ENCODE measurements at places on chromosomes 13 and 19.
A peak's percentile ranks its signal among the peaks of the same experiment; 100 is the strongest.

DNA sequence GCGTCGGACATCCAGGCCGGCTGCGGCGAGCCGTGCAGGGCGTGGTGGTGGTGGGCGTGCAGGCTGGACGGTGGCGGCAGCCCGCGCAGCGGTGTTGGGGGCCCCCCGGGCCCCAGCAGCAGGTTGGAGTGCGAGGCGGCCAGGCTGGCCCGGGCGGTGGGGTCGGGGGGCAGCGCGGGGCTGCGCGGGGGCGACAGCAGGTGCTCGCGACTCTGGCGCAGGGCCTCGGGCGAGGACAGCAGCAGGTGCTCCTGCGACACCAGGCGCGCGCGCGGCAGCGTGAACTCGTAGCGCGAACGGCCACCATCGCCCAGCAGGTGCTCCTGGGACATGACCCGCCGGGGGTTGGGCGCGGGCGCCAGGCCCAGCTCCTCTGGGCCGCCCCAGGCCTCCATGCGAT lies 9.8 kb downstream of the SHISA7 start:
- no peak for DNase-seq

- DNase-seq: no peak
Measured at GRCh38 chr13:20425819-20426219, 99.8 kb downstream of the CRYL1 start.

DNA sequence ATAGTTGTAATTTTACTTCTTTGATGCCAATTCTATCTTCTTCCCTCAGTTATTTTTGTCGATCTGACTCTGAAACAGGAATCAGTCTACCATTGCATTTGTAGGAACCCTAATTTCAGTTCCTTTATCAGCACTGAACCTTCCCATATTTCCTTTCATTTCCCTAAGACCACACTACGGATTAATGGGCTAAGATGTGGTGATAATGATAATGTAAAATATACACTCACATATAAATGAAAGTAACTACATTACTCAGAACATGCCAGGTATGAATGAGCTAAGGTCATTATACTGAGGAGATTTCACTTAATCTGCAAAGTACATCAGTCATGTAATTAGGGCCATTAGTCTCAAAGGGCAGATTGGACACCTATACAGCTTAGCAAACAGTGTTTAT lies 60.2 kb upstream of the RFC3 start:
- DNase-seq: no peak

DNA sequence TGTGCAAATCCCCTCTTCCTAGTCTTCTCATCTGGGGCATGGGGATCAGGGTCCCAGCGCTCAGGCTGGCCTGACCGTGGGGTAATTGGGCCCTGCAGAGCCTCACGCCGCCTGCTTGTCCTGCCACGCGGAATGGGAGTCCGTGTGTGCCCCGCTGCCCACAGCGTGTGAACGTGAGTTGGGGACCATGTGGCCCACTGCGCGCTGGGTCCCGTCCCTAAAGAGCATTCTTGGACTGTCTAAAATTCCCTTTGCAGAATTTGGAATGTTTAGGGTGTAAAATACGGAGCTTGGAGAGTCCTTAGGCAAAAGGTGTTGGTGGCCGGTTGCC lies 2.9 kb downstream of the TMPRSS9 start:
- DNase-seq: no peak

DNA sequence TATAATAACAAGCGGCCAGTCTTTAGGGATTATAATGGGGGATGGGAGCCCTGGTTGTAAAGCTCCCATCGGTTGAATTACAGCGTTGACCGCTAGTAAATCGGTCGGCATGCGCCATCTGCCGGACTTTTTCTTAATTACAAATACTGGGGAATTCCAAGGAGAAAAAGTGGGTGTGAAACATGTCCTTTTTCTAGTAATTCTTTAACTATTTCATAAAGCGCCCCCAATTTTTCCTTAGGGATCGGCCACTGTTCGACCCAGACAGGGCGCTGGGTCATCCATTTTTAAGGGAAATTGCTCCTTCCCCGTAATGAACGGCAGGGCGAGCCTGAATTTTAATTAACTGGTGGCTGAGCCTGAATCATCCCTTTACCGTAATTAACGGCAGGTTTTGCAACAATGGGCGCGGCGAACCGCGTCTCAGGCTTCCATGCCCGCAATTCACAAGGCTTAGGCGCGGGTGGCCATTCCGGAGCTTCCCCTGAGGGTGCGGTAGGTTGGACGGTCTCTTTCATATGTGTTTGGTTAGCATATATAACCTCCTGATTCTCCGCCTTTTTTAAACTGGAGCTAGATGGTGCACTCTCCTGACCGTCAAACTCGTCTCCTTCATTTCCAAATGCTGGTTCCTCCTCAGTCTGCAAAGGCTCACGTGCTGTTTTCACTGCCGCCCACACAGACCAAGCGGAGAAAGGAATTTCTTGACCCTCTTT lies 30.2 kb upstream of the EVI5L start:
- DNase-seq: peak; percentile 56

GRCh38 chr19:4877753-4878490 lies 10.5 kb upstream of the PLIN3 start:
- no peak for DNase-seq

GRCh38 chr19:33675501-33676124 lies 53.9 kb downstream of the CHST8 start:
- DNase-seq: no peak

- no peak for DNase-seq
Measured at GRCh38 chr19:517721-518597, 10.7 kb downstream of the TPGS1 start.

GRCh38 chr19:38032151-38032550 lies 125.1 kb downstream of the SIPA1L3 start:
- no peak for DNase-seq

- no peak for DNase-seq
Measured at GRCh38 chr13:49388091-49388635, 55.7 kb downstream of the CAB39L start.

DNA sequence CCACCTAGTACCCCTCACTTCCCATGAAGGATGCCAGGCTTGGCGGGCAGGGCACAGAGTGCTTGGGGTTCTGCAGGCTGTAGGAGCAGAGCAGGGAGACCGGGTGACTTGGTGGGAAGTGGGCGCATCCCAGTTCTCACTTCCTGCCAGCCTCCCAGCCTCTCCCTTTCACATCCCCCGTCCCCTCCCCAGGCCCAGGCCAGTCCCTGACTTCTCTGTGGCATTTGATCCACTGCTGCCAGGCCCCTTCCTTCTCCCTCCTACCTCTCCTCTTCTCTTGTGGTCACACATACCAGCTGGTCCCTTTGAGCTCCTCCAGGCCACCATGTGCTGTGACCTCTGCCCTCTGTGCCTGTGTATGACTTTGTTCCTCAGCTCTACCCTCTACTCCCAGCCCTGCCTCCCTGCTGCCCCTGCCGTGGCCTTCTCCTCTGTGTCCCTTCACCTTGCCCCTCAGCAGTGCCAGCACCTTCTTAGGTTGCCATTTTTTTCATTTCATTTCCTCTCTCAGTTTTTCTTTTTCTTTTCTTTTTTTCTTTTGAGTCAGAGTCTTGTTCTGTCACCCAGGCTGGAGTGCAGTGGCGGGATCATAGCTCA lies 19.5 kb downstream of the MYO1F start:
- no peak for DNase-seq

DNA sequence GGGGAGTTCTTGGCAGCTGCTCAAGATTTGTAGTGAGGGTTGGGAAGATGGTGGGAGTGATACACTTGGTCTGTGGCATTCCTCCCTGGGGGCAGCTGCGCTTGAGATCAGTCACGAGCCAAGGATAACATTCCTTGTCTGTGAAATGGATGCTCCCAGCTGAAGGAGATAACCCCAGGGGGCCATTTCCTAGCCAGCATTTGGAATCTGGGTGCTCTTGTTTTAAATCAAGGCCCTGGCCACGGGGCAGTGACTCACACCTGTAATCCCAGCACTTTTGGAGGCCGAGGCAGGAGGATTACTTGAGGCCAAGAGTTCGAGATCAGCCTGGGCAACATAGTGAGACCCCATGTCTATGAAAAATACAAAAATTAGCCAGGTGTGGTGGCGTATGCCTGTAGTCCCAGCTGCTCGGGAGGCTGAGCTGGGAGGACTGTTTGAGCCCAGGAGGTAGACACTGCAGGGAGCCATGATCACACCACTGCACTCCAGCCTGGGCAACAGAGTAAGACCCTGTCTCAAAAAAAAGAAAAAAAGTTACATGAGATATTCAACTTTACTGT lies 4.6 kb downstream of the PKN1 start:
- no peak for DNase-seq

DNA sequence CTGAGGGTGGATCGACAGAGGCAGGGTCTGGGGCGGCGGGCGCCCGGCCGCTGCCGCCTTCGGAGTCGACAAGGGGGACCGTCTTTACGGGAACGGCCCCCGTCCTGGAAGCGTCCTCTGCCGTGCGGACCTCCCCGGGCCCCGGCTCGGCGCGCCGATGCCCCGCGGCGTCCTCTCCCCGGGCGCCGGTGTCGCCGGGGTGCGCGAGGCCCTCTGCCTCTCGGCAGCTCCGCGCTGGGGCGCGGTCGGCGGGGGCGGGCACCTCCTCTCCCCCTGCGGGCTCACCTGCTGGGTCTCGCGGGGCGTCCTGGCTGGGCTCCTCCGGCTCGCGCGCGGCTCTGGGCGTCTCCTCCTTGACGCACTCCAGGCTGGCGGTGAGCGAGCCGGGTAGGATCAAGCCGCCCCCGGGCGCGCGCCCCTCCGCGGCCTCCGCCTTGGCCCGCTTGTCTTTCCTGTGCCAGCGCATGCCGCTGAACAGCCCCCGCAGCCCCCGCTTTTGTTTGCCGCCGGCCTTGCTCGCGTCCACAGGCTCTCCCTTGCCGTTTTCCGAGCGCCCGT lies 1.5 kb downstream of the AMER2 start:
- no peak for DNase-seq

DNA sequence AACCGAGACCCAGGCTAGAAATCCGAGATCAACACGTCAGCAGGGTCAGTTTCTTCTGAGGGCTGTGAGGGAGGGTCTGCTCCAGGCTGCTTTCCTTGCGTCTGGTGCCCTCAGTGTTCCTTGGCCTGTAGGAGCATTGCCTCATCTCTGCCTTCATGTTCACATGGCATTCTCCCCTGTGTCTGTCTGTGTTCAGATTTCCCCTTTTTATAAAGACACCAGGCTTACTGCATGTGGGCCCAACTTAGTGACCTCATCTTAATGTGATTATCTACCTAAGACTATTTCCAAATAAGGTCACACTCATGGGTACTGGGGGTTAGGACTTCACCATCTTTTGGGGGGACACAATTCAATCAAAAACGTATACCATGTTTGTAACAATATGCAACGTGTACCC lies 57.2 kb upstream of the C1QTNF9 start:
- DNase-seq: no peak

DNA sequence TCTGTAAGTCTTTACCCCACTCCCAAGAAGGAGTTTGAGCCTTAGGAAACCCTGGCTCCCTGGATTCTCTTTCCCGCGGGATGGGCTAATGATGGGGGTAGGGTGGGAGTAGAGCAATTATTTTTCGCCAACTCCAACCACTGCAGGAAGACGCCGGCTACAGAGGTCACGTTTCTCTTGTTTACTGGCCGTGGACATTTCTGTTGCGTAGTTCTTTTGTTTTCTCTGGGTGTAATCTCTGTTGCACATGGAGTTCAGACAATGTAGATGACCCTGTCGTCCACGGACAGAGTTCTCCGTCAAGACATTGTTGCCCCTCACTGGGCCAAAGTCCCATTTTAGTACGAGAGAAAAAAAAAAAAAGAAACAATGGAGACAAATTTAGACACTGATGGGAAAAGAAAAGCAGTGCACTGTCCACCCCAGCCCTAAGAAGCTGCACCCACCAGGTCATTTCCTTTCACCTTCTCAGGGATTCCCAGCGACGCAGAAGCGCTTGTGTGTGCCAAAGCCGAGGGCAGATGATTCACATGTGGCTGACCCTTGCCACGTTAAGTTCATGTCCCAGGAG lies 133.9 kb upstream of the ARGLU1 start:
- no peak for DNase-seq

DNA sequence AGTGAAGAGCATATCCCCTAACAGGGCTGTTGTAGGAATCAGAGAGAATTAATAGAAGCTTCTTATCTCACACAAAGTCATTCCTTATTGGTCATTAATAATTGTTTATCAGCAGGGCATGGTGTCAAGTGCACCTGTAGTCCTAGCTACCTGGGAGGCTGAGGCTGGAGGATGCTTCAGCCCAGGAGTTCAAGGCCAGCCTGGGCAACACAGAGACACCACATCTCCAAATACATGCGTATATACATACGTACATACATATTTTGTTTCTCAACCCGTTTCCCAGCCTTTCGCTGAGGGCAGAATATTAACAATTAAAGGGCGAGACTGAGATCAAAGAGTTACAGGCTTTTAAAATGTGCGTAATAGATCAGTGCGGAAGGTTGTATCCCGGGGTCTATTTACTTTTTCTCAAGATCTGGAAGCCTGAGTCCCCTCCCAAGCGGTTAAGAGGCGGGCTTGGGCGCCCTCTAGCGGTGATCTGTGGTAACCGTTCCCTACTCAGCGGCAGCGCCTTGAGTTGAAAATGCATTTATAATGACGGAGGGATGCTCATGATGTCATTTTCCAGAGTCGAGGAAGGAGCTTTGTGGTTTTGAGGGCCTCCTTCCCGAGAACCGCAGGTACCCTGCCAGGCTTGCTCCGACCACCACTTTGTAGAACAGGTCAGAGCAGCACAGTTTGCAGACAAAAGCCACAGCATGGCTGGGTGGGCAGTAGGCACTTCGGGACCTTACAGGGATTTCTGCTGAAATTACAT lies 169.6 kb upstream of the GPR12 start:
- DNase-seq: peak; percentile 48

DNA sequence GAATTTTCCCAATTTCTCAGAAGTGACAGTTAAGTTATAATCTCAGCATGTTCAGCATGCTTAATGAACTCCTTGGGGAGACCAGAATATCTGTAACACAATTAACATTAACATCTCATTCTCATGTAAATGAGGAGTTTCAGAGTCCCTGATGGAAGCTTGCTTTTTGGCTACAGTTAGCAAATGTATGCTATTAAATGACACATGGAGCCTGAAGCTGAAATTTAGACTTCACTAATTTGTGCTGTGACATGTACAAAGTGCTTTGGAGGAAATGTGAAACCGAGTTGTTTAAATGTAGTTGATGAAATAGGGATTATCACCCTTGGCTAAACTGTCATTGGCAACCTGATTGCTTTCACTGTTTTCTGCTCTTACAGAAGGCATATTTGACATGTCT lies 2265.1 kb upstream of the PCDH20 start:
- no peak for DNase-seq

GRCh38 chr13:96093296-96094006 lies 3.5 kb downstream of the HS6ST3 start:
- no peak for DNase-seq

DNA sequence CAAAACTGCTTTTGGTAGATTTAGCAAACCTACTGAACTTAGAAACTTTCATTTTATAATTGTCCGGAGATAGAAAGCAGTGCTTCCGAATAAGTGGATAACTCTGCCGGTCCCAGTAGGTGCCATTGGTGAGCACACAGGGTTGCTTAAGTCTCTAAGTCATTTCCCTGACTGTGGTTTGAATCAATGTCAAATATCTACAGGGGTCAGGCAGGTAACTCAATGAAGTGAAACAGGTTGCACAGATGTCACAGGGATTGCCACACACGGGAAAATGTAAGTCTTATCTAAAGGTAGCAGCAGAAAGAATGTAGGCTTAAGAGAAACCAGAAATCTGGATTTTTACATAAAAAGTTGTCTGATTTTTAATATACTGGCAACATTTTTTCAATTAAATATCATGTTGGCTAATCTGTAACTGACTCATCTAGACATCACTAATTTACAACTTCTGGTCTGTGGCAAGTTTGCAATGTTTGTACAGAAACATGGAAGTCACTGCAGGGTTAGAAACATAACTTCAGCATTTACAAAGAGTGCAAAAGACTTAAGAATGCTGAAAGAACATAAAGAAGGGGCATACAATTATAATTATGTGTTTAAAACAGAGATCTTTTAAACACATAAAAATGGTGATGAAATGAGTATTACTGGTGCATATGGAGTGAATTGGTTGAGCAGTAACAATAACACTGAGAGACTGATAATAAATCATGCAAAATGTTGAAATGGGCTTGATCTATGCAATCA lies 14.3 kb upstream of the LRRC63 start:
- no peak for DNase-seq
